Naive thymus-derived CD8-positive, alpha-beta T cell (primary cell): ENCODE measurements at places on chromosomes 11 and 22. TPM values are rescaled to one million over a fixed set of nuclear protein-coding genes. Genes with fewer than 3 reads are reported as not detected.

Gene APOBEC3B
- total RNA-seq: 0.47 TPM

Gene OR10D3
- total RNA-seq: not detected

GRCh38 chr22:26462641-26463040 lies 20.9 kb downstream of the HPS4 start:
- no peak for DNase-seq
- no peaks in the 10 kb centered on the region for H3K27me3 ChIP-seq
- H3K4me1 ChIP-seq: no peaks in the 10 kb centered on the region
- H3K36me3 ChIP-seq: no peaks in the 10 kb centered on the region
- no peak overlapping the region for H3K4me3 ChIP-seq
- no peak overlapping the region for H3K27ac ChIP-seq

DNA sequence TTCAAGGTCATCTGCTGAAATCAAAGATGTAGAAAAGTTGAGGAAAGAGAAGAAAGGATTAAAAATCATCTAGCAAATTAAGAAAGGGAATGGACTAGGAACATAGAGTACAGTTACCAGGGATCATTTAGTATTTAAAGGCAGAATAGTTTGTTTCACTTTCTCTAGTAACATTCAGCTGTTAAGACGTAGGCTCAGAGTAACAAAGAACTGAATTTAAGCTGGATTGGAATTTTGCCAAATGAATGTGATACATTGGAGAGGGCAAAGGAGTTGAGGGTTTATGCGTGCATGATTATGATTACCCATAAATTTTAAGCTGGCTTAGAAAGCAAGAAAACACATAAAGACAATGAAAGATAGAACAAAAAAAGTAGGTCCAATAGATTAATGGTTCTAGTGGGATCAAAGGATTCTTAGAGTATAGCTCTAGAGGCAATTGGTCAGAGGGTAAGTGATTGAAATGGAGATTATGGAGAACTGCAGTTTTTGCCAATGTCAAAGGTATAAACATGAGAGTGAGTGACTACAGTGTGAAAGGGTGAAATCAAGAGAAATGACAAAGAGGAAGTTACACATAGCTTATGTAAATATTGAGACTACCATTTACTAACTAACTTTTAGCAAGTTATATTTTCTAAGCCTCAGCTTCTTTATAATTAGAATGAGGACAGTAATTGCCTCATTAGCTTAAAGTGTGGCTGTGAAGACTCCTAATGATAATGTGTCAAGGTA lies 190.0 kb downstream of the GRIA4 start:
- no peaks in the 10 kb centered on the region for H3K4me1 ChIP-seq
- H3K4me3 ChIP-seq: no peak overlapping the region
- no peaks in the 10 kb centered on the region for H3K27me3 ChIP-seq
- no peaks in the 10 kb centered on the region for H3K36me3 ChIP-seq
- DNase-seq: no peak
